Urothelium cell line (cell line): ENCODE measurements at places on chromosomes 13 and 19.
A peak's percentile ranks its signal among the peaks of the same experiment; 100 is the strongest.

GRCh38 chr13:26508885-26509284 is 48.6 kb upstream of the WASF3 start:
- DNase-seq = peak; percentile 27

DNA sequence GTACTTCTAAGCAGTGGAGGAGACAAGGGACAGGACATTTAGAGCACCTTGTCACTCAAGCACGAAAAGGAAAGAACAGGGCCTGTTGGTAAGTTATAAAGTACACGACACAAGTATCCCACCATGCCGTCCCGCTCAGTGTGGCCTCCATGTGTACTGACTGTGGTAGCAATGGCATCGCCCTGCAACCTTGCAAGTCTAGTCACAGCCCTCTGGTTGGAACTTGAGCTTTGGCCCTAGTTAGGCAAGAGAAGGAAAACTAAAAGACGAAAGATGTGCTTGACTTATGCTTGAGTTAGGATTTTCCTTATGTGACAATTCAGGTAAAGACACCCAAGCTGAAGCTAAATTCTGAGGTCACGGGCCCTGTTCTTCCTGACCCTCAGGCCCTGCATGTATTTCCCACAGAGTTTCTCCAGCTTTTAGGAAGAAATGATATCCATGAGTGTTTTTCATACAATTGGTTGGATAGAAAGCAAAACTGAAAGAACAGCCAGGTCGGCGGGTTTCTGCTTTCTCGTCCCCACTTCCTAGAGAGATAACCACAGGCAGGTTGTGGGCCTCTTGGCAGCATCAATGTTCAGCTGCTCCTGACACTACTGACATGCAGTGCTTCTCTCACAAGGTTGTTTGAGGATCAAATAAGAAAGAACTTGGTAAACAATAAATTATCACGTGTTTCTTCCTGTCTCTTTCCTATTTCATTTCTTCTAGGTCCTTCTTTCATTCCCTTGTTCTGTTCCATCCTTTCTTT is 216.2 kb downstream of the IRS2 start:
- no peak for DNase-seq

GRCh38 chr13:26502826-26503225 is 54.7 kb upstream of the WASF3 start:
- DNase-seq = no peak

GRCh38 chr13:110306340-110306959 is 507 bp downstream of the COL4A1 start:
- DNase-seq = no peak

GRCh38 chr19:21765151-21765550 is 2.2 kb downstream of the ZNF100 start:
- no peak for DNase-seq

GRCh38 chr13:32284927-32285632 is 30.1 kb downstream of the ZAR1L start:
- DNase-seq = peak; percentile 35

GRCh38 chr19:11169896-11170678 is 14.5 kb upstream of the SPC24 start:
- DNase-seq = no peak

- DNase-seq = no peak
Measured at GRCh38 chr13:70424928-70425327, 316.7 kb upstream of the KLHL1 start.

DNA sequence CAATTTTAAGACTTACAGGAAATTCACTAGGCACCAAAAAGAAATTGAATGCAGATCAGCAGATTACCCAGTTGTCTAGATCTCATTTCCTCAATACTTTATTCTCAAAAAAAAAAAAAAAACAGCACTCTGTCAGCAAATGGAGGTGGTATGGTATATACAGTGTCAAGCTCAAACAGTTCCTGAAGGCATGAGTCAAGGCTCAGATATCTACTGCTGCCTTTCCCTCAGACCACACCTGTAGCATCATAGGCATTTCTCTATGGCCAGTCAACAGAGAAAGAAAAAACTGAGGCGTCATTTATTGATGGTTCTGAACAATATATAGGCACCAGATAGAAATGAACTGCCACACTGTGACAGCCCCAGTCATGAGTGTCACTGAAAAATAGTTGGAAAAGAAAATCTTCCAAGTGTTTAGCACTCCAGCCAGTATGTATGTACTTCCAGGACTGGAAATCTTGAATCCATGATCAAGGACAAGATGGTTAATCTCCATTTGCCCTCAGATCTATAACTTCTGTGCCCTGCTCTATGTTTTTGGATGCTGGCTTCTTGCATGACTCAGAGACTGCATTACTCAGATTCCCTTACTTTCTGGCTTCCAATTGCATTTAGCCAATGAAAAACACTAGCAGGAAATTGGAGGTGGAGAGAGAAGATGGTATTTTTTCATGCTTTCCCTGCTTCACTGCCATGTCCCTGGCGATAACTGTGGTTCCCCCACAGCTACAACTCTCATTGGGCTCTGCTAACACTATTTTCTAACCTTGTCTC is 8.4 kb upstream of the COG3 start:
- no peak for DNase-seq

- DNase-seq = no peak
Measured at GRCh38 chr19:29806098-29806866, 5.5 kb upstream of the CCNE1 start.

DNA sequence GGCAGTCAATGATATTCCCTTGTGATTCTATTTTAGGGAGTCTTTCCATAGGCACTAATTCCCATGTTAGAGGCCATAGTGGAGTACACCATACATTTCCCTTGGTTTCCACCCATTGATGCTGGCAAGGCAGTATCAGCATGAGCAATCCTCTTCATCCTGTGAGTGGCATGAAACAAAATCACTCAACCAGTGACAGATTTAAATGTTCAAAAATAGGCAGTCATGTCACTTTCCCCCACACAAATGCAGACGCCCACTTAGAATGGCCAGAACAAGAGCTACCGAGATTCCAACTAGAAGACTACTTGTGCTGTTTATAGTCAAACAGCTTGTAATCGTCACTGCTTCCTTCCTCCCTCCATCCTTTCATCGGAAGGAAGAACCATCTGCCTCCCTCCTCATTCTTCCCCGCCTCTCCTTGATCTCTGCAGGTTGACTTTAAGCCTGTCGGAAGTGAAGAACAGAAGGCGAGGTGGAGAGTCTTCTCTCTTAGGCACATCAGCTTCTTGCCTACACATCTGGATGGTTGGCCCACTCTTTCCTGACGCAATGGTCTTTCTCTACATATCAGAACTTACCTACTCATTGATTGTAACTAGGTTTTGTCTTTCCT is 22.6 kb downstream of the RASL11A start:
- no peak for DNase-seq
